ENCODE measurements at places on chromosomes 1 and 21. TPM values are rescaled to one million over a fixed set of nuclear protein-coding genes. Genes with fewer than 3 reads are reported as not detected.

GRCh38 chr1:19442154-19443096, 42.9 kb downstream of the CAPZB start:
- no peaks in the 10 kb centered on the region for H3K27me3 ChIP-seq
- no peak overlapping the region for H3K4me3 ChIP-seq
- peak overlapping the region; percentile 76 for H3K27ac ChIP-seq
- peaks cover 59% of the 10 kb centered on the region for H3K4me1 ChIP-seq

The MFAP2 gene
- not detected for total RNA-seq

GRCh38 chr1:27410709-27411108, 18.3 kb downstream of the GPR3 start:
- no peaks in the 10 kb centered on the region for H3K27me3 ChIP-seq
- no peak for DNase-seq
- H3K27ac ChIP-seq = no peak overlapping the region
- no peak overlapping the region for H3K4me3 ChIP-seq

The HAO2 gene
- not detected for total RNA-seq

- no peak for DNase-seq
- no peak overlapping the region for H3K27ac ChIP-seq
- H3K27me3 ChIP-seq = no peaks in the 10 kb centered on the region
- H3K4me3 ChIP-seq = no peak overlapping the region
Observed at GRCh38 chr1:2303016-2303775, 75.1 kb downstream of the SKI start.

DNA sequence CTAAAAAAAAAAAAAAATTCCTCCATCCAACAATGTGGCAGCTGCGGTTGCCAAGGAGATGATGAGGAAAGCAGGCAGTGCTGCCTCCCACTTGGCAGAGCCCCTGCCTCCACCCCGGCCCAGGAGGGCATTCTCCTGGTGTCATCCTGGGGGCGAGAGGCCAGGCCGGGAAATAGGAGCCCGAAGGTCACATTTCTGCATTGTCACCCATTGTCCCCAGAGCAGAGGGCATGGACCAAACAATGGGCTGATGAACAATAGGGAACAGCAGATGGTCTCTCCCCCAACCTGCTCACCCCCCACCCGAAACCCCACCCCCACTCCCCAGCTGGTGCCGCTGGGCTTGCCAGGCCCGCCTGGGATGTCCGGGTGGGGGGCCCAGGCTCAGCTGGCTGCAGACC, 37.3 kb downstream of the CAMK2N1 start:
- H3K27ac ChIP-seq = no peak overlapping the region
- H3K4me3 ChIP-seq = no peak overlapping the region
- H3K27me3 ChIP-seq = peaks cover 23% of the 10 kb centered on the region
- no peaks in the 10 kb centered on the region for H3K36me3 ChIP-seq

The TACSTD2 gene
- total RNA-seq = not detected

DNA sequence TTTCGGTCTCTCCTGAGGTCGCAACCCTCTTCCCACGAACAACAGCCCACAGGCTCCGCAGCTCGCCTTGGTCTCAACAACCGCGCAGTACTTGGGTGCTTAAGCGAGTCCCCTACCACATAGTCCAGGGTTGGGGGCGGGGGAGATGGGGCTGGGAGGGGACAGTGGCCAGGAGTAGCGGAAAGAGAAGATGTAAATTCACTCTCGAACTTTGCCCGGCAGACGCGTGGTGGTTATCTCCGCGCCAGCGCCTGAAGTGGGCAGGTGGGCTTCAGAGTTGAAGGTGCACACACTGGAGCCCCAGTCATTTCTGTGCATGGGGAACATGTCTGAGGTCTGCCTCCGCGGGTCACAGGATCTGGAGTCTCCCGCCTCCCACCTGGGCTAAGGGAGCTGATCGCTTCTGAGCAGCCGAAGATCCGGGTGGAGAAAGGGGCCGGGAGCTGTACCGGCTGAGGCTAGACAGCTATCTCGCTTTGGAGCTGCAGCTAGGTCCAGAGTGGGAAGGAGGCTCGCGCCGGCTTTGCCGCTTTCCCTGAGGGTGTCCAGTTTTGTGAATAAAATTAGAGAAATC, 4.3 kb upstream of the FOXD2 start:
- H3K4me3 ChIP-seq = no peak overlapping the region
- peaks cover 41% of the 10 kb centered on the region for H3K4me1 ChIP-seq
- no peak for DNase-seq
- H3K27ac ChIP-seq = no peak overlapping the region

The KCNJ9 gene
- not detected for total RNA-seq

- H3K27ac ChIP-seq = no peak overlapping the region
- no peaks in the 10 kb centered on the region for H3K4me1 ChIP-seq
- H3K27me3 ChIP-seq = no peaks in the 10 kb centered on the region
- DNase-seq = no peak
Observed at GRCh38 chr21:19776076-19776475, 1222.1 kb upstream of the NCAM2 start.

DNA sequence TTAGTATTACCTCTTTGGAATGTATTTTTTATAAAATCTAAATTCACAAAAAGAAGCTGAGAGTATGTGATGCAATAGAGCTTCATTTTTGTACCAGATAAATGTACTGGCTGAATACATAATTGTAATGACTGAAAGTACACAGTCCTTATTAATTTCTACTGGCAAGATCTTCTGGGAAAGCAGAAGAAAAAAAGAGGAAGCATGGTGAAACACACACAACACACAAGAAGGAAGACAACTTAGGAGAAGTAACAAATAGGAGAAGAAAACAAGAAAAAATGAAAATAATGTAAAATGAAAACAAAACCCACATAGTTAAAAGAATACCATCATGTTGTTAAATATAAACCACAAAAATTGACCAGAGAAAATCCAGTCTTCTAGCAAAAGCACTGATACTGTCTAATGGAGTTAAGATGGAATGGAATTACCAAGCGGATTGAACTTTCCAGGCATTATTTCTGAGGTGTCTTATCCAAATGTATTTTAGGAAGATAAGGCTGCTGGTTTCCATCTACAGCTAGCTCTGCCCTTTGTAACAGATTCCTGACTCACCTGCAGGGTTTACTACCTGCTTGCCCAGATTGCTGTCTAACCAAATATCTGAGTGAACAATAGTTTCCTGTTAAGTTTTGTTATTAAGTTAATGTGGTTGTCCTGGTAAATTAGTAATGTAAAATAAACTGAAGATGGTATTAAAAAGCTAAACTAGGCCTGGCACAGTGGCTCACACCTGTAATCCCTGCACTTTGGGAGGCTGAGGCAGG, 4.5 kb upstream of the COP1 start:
- H3K27me3 ChIP-seq = peaks cover 6% of the 10 kb centered on the region
- no peak for DNase-seq
- H3K27ac ChIP-seq = no peak overlapping the region
- H3K4me3 ChIP-seq = no peak overlapping the region
- H3K36me3 ChIP-seq = no peaks in the 10 kb centered on the region
- H3K4me1 ChIP-seq = peaks cover 8% of the 10 kb centered on the region

DNA sequence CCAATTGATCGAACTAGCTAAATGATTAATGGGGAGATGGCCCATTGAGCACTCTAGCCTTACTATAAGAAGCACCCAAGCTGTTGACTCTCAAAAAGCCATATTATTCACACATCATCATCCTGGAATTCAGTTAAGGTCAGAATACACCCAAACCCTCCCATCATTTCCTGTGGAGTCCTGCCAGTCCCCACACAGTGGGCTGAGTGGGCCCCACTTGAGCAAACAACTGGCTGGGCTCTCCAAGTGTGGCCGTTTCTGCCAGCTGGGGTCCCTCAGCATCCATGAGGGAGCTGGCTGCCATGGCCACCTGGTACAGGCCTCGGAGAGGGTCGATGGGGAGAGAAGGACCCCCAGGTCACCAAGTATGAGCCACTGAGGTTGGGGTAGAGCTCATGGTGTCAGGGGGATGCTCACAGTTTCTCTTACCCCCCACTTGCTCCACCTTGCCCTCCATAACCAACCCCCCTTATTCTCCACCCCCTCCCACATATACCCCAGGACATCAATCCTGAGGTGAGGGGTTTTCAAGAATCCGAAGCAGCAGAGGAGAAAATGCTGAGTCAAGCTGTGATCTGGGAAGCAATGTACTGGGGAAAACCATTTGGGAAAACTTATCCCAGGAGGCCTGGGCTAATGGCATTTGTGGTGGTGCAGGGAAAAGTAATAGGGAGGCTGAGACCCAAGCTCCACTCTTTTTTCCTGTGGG, 60.3 kb downstream of the UBE2T start:
- H3K27me3 ChIP-seq = no peaks in the 10 kb centered on the region
- H3K4me3 ChIP-seq = no peak overlapping the region
- no peak for DNase-seq
- peaks cover 17% of the 10 kb centered on the region for H3K4me1 ChIP-seq
